ENCODE measurements at places on chromosomes 13 and 19.

DNA sequence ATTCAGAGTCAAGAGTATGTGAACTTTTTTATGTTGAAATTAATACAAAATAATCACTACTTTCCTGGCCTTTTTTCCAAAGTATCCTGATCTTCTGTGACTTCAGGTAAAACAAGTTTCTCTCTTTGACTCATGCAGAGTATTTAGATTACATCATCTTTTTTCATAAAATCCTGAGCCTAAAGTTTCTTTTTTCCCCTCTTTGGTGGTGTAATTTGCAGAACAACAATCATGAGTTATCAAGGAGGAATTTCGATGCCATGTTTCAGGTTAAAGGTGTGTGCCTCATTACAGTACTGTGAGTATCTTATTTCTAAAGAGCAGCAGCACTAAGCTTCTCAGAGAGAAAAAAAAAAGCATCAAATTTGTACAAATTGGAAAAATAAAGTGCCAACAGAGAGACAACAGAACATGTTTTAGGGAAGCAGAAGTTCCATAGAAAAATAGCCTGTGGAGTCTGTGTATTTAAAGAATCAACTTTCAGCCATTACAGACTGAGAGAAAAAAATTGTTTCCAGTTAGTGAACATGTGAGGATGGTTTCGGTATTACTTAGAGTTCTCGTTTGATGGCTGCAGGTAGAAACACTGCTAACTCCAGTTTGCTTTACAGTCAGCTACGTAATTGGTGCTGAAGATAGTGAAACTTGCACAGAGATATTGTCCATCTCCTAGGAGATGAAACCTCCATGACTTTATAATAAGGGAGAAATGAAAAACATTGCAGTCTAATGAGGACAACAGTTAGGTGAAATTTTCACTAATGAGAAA is 78.1 kb upstream of the PCDH9 start:
- no peak for DNase-seq

DNA sequence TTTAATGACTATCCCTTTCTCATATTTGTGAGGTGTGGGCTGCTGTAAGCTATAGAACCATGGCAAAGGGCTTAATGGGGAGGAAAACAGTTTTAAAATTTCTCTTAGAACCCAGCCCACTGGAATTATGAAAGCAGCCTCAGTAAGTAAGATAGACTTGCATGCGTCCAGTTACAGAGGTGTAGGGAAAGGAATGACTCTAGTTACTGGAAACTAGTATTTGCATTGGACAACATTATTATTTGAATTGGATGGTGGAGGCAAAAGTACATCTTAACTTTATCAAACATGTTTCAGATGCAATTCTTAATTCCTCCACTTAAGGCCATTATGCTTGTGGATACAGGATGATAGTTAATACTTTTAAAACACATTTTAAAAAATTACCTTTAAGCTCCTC is 292.9 kb downstream of the SPRY2 start:
- no peak for DNase-seq

DNA sequence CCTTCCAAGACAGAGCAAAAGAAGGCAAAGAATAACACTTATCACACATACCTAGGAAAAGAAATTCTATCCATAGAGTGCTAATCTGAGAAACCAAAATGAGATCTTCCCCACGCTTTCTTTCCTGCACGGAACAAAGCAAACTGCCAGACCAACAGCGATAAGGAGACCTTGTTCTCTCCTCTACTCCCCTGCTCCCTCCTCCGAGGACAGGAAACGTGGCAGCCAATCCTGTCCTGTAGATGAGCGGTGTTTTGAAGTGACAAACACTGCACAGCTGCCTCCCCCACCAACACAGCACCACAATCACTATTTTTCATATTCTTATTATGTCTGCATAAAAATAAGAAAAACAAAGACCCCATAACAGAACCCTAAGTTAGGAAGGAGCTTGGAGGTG is 113.9 kb upstream of the IRS2 start:
- no peak for DNase-seq

- no peak for DNase-seq
Observed at GRCh38 chr13:113295776-113296175, 1.3 kb upstream of the LAMP1 start.

- no peak for DNase-seq
Observed at GRCh38 chr19:13996928-13997630, 9.0 kb downstream of the RFX1 start.

GRCh38 chr13:99425485-99426341 is 75.6 kb upstream of the TM9SF2 start:
- no peak for DNase-seq

DNA sequence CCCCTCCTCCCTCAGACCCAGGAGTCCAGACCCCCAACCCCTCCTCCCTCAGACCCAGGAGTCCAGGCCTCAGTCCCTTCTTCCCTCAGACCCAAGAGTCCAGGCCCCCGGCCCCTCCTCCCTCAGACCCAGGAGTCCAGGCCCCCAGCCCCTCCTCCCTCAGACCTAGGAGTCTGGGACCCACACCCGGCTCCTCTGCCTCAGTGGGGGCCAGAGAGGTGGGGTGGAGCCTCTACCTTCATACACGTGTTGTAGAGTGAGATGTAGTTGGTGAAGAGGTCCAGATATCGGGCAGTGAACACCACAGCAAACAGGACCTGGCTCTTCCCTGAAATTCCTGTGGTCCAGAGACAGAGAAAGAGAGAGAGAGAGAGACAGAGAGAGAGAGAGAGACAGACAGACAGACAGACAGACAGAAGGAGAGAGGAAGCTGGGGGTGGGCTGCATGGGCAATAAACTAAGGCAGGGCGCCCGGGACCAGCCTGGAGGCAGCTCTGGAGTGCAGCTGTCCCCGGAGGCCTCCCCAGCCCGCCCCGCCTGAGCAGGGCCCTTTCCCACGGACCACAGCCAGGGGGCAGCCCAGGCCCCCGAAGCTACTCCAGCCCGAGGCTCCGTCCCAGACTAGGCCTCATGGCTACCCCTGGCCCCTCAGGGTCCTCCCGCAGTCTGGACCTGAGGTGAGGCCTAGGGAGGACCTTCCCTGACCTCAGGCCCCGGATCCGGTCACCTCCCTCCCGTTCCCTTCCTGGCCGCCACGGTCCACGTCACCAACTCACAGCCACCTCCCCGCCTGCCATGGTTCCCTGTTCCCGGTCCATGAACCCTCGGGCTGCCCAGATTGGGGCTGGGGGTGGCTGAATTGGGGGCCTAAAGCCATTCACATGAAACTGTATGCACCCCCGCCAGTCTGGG is 907 bp downstream of the KDELR1 start:
- peak; percentile 34 for DNase-seq

GRCh38 chr13:31067416-31068118 is 94.1 kb downstream of the HSPH1 start:
- DNase-seq: no peak

- DNase-seq: no peak
Observed at GRCh38 chr13:76027131-76027530, 391.0 kb downstream of the LMO7 start.

DNA sequence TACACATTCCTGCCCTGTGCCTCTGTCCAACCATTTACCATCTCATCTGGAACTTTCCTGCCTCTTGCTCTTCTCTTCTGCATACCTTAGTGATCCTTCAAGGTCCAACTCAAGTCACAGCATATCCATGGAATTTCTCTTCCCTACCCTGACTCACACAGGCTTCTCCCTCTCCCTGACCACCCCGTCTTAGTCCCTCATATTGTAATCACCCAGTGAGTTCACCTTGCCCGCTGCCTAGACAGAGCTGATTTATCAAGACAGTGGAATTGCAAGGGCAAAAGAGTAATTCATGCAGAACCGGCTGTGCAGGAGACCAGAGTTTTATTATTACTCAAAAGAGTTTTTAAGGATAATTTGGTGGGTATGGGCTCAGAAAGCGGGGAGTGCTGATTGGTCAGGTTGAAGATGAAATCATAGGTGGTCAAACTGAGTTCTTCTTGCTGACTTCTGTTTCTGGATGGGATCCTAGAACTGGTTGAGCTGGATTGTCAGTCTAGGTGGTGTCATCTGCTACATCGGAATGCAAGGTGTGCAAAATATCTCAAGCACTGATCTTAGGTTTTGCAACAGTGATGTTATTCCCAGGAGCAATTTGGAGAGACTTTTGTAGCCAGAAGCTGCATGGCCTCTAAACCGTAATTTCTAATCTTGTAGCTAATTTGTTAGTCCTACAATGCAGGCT is 67.2 kb downstream of the HSPH1 start:
- DNase-seq: no peak

GRCh38 chr19:19485161-19485997 is 30.0 kb downstream of the TSSK6 start:
- no peak for DNase-seq

GRCh38 chr13:113781571-113781970 is 22.5 kb downstream of the TMEM255B start:
- DNase-seq: peak; percentile 2

Data from AML-193 (cell line).